Fibroblast of gingiva (primary cell): ENCODE measurements at places on chromosomes 1 and 21.
A peak's percentile ranks its signal among the peaks of the same experiment; 100 is the strongest.

GRCh38 chr1:245560316-245560859 is 405.6 kb downstream of the KIF26B start:
- DNase-seq = no peak

DNA sequence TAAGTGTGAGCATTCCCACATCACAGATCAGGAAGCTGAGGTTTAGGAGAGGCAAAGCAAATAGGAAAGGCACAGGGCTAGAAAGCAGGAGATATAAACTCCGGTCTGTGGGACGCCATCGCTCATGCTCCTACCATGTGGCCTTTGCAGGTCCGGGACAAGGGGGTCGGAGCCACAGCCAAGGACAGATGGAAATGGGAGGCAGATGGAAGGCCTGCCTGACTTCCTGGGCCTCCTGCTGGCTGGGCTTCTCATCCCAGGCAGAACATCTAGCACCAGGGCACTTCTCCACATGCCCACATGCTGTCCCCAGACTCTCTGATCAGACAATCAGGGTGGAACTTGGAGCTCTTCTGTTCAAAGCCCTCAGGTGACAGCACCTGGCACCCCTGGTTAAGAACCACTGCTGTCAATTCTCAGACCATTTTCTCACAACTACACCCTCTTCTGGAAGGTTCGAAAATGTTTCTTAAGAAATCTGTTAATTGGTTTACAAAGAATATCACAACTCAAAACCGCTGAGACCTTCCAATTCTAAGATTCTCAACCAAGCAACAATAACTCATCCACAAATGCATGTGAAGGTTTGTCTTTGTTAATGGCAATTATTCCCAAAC is 173.3 kb upstream of the EDN2 start:
- no peak for DNase-seq

DNA sequence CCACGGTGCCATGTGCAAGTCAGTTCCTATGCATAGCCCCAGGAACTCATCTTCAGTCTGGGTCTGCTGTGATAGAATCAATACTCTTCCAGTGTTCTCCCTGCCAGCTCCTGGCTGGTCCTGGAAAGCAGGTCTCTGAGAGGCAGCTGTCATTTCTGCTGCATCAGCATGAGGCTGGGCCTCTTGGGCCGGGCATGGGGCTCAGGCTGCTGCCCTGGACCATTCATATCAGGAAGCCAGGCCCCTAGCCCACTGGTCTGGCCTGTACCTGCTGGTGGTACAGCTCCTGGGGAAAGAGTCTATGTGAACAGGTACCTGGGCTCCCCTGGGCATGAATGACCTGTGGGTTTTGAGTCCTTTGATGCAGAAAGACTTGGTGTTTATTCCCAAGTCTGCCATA is 173.6 kb upstream of the CSF3R start:
- DNase-seq = no peak

DNA sequence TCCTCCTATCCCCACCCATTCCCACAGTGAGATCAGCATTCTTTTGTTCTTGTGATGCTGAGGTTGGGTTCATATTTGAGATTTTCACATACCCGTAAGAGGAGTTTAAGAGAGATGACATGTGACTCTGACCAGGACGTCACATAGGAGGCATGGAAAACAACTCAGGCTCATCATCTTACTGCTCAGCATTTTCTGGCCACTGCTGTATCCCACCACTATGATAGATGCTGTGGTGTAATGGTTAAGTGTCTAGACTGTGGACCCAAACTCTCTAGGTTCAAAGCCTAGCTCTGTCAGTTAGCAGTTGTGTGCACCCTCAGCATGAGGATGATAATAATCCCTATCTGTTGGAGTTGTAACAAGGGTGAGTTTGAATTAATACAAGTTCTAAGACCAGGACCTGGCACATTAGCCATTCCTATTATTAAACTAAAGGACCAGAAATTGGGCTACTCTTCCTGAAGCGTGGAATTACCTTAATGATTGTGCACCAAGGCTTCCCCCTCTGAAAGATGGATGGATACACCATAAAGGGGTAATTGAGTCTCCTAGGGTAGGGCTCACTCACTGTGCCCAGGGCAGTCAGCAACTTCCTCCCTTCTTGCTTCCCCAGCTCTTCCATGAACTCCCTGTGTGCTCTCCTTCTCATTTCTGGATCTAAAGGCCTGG is 40.9 kb downstream of the LGR6 start:
- DNase-seq = no peak

DNA sequence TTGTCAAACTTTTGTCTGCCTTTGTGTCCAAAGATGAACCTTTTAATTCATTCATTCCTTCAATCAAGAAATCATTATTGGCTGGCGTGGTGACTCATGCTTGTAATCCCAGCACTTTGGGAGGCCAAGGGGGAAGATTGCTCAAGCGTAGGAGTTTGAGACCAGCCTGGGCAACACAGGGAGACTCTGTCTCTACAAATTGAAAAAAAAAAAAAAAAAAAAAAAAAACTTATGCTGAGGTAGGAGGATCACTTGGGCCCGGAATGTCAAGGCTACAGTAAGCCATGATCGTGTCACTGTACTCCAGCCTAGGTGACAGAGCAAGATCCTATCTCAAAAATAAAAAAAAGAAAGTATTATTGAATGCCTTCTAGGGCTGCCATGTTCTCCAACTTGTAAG is 51.3 kb upstream of the CXADR start:
- DNase-seq = peak; percentile 23

GRCh38 chr1:59568158-59568935 is 246.4 kb upstream of the HOOK1 start:
- DNase-seq = peak; percentile 9

DNA sequence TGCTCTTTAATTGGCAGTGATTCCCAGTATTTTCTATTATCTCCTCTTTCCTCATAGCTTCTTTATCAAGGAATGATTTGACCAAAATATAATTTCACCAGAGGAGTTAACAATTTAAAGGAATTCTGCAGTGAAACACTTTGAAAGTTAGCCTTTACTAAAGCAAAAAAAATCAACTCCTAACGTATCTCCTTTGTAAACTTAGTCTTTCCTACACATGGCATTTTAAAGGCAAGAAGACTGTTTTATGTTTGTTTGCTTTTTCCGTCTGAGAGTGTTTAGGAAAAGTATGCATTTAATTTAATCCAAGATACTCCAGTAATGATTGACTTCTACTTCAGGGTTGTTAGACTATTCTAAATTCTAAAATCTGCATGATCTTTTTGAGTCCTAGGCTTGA is 15.9 kb downstream of the ATP6V1G3 start:
- no peak for DNase-seq

GRCh38 chr1:158391099-158391498 is 8.2 kb downstream of the OR10T2 start:
- no peak for DNase-seq

- DNase-seq = peak; percentile 71
Measured at GRCh38 chr1:156167536-156167935, 14.2 kb downstream of the SEMA4A start.

GRCh38 chr1:10347109-10347508 is 51.8 kb upstream of the PGD start:
- no peak for DNase-seq

- no peak for DNase-seq
Measured at GRCh38 chr1:214439352-214440119, 111.9 kb downstream of the PTPN14 start.

DNA sequence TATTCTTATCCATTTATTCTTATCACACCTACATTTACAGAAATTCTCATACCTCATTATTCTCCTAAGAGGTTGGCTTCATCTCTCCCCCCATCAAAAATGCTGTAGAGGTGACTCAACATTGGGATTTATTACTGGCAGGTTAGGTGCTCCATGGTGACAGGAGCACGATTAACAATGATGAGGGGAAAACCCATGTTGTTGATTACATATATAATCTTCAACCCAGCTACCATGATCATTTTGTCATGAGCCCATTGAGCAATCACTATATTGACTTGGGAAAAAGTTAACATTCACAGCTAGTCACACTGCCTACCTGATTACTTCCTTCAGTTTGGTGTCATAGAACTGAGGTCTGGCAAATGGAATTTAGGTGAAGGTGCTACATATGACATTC is 712.1 kb upstream of the CHRM3 start:
- no peak for DNase-seq

DNA sequence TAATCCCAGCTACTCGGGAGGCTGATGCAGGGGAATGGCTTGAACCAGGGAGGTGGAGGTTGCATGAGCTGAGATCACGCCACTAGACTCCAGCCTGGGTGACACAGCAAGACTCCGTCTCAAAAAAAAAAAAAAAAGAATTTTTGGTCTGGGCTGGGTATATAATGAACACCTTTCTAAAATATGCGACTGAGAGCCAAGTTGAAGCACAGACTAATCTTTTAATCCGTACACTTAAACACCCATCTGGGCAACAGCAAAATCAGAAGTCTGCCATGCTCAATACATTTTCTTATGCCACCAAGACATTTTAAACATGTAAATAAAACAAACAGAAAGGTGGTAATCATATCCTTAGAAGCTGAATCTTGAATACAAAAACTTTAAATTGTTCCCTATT is 31.6 kb upstream of the ABCB10 start:
- DNase-seq = no peak

- DNase-seq = peak; percentile 87
Measured at GRCh38 chr1:172917972-172918371, 132.8 kb downstream of the TNFSF18 start.

DNA sequence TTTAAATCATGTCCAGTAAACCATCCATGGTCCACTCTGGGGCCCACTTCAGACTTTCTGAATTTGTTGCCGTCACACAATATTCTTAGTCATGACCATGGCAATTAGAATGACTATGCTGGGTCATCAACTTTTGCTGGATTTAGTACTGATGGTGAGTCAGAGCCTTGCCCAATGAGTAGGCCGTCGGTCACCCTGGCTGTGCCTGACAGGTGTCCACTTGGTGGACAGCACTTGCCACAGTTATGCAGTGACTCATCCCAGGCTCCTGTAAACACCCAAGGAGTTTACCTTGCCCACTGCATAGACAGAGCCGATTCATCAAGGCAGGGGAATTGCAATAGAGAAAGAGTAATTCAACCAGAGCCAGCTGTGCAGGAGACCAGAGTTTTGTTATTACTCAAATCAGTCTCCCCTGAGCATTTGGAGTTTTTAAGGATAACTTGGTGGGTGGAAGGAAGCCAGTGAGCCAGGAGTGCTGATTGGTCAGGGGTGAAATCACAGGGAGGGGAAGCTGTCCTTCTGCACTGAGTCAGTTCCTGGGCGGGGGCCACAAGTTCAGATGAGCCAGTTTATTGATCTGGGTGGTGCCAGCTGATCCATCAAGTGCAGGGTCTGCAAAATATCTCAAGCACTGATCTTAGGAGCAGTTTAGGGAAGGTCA is 333.8 kb downstream of the PTPRU start:
- DNase-seq = peak; percentile 38

DNA sequence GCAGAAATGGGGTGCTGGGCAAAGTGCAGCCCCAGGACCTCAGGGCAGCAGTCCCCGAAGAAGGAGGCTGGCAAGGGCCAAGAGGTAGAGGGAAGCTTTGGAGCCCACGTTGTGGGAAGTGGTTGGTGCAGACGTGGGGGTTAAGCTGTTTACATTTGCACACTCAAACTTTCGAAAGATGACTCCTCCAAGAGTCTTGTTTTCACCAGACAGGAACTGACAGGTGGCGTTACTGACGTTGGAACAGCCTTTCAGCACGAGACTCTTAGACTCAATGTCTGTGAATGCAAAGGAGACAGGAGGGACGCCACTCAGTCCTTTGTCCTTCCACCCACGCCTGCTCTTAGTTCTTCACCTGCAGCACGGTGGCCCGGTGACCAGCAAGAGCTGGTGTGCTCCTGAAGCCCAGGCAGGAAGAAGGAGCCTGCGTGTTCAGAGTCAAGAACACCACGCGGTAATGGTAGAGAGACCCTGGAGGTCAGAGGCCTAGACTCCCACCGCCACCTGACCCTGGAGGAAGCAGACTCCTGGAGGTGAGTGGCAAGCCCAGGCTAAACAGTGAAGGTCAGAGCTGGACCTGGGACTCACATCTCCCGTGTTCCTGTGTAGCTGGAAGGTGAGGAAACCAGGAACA is 15.9 kb downstream of the LYPD8 start:
- DNase-seq = no peak

- DNase-seq = no peak
Measured at GRCh38 chr1:55529017-55529416, 313.9 kb upstream of the USP24 start.

- no peak for DNase-seq
Measured at GRCh38 chr1:19505693-19506457, 20.5 kb upstream of the CAPZB start.

DNA sequence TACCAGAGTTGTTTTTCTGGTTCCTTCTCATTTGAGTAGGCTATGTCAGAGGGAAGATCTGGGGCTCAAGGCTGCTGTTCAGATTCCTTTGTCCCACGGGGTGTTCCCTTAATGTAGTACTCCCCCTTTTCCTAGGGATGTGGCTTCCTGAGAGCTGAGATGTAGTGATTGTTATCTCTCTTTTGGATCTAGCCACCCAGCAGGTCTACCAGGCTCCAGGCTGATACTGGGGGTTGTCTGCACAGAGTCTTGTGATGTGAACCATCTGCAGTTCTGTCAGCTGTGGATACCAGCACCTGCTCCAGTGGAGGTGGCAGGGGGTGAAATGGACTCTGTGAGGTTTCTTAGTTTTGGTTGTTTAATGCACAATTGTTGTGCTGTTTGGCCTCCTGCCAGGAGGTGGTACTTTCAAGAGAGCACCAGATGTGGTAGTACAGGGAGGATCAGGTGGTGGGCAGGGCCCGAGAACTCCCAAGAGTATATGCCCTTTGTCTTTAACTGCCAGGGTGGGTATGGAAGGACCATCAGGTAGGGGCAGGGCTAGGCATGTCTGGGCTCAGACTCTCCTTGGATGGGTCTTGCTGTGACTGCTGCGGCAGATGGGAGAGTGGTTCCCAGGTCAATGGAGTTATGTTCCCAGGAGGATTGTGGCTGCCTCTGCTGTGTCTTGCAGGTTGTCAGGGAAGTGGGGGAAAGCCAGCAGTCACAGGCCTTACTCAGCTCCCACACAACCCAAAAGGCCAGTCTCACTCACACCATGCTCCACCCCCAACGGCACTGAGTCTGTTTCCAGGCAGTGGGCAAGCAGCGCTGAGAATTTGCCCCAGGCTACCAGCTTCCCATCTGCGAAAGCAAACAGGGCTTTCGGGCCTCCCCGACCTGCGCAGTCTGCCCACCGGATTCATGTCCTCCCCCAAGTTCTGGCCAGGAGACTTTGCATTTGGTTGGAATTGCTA is 64.2 kb downstream of the SERINC2 start:
- DNase-seq = no peak

DNA sequence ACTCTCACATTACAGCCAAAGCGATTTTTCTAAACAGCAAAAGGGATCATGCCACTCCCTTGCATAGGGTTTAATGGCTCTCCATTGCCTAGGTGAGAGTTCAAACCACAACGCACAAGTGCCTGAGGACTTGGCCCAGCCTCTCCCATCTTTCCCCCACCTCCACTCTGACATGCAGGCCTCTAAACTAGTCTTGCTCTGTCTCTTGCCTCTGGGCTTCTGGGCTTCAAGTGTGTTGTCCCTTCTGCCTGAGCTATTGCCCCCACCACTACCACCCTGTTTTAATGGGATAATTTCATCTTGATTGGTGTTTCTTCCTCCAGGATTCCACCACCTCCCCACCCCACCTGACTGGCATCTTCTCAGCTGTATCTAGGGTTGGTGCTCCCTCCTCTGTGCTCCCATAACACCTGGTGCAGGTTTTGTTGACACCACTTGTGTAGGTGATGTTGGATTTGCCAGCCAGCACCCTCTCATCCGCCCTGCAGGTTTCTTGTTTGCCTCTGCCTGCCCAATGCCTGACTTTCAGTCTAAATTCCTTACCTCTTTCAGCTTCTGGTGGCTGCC is 2.7 kb upstream of the ZBTB21 start:
- DNase-seq = no peak
